Adrenal gland (tissue), 19 donors: ENCODE measurements at places on chromosomes 7 and 10.
A peak's percentile ranks its signal among the peaks of the same experiment; 100 is the strongest.

- H3K27me3 ChIP-seq, result no peaks in the 10 kb centered on the region
- H3K4me1 ChIP-seq, result no peaks in the 10 kb centered on the region
- H3K36me3 ChIP-seq, result no peaks in the 10 kb centered on the region
- DNase-seq, result peak; percentile 39
These were observed 157.8 kb downstream of the SNX10 start for GRCh38 chr7:26449175-26450165.

GRCh38 chr10:5105626-5106025, 11.4 kb downstream of the AKR1C3 start:
- no peak overlapping the region for H3K27ac ChIP-seq
- H3K27me3 ChIP-seq, result no peaks in the 10 kb centered on the region
- no peaks in the 10 kb centered on the region for H3K4me1 ChIP-seq
- peak; percentile 66 for DNase-seq
- H3K4me3 ChIP-seq, result no peak overlapping the region

DNA sequence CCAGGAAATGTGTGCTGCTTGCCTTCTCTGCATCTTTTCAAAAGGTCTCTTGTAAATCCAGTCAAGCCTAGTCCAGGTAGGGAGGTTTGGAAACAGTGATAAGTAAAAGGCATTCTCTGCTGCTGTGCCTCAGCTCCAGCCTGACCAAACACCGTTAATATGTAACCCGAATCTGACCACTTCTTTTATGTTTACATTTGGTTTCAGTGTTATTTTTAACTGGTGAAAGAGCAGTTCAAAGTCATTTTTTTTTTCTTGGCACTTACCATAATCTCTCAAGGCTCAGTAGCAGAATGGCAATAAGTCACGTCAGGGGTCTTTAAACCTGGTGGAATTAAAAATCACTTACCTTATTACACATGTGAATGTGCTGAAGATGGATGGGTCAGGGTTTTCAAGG, 216.8 kb downstream of the PTEN start:
- no peak overlapping the region for H3K4me3 ChIP-seq
- no peaks in the 10 kb centered on the region for H3K36me3 ChIP-seq
- no peaks in the 10 kb centered on the region for H3K4me1 ChIP-seq
- no peak overlapping the region for H3K27ac ChIP-seq
- DNase-seq, result no peak

DNA sequence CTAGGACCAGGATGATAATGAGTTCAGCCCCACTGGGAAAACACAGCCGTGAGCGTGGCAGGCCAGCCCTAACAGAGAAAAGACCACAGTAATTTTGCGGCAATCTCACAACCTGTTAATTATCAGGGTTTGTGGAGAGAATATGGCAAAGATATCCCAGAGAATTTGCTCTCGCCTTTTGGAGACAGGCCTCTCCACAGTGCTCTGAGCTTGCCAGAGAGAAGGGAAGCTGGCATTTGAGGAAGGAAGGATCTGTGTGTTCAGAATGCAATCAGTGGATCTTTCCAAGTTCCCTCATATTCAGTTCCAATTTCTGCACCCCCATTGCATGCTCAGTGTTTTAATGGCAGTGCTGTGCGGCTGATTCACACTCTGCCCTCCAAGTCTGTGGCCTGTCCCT, 60.2 kb downstream of the PLPP4 start:
- H3K4me3 ChIP-seq, result no peak overlapping the region
- H3K27ac ChIP-seq, result no peak overlapping the region
- DNase-seq, result no peak
- H3K4me1 ChIP-seq, result no peaks in the 10 kb centered on the region
- no peaks in the 10 kb centered on the region for H3K36me3 ChIP-seq

DNA sequence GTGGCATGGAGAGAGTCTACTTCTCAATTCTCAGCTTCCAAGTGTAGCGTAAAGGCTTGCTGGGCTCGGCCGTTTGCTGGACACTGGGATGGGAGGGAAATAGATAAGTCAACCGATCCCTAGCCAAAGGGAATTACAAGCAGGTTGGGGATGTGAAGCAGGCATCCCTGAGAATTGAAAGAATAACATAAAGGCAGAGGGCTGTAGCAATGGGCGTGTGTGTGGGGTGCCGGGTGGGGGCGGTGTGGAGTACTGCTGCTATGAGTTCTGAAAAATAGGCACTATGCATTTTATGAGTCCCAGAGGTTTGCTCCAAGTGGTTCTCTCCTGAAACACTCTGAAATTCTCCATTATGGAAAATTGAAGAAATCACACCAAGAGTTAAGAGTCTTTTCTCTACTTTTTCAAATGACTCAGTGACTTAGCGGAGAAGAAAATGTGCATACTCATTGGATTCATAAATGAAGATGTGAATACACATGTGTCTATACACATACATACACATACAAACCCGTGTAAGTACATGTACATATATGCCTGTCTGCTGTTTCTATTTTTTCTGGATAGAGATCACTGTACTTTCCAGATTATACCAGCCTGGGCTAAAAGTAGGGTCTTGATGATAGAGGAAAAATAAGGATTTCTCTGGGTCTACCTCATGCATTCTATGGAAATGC, 65.4 kb downstream of the ADRA2A start:
- H3K27ac ChIP-seq, result no peak overlapping the region
- no peaks in the 10 kb centered on the region for H3K4me1 ChIP-seq
- H3K36me3 ChIP-seq, result no peaks in the 10 kb centered on the region
- no peak overlapping the region for H3K4me3 ChIP-seq
- DNase-seq, result no peak

- H3K4me3 ChIP-seq, result peak overlapping the region; percentile 83
- no peaks in the 10 kb centered on the region for H3K27me3 ChIP-seq
- no peaks in the 10 kb centered on the region for H3K36me3 ChIP-seq
- H3K27ac ChIP-seq, result peak overlapping the region; percentile 98
- DNase-seq, result peak; percentile 58
These were observed 500 bp downstream of the CUL1 start for GRCh38 chr7:148699024-148699781.

- DNase-seq, result no peak
- H3K4me3 ChIP-seq, result no peak overlapping the region
- H3K27ac ChIP-seq, result no peak overlapping the region
- no peaks in the 10 kb centered on the region for H3K36me3 ChIP-seq
- H3K27me3 ChIP-seq, result no peaks in the 10 kb centered on the region
These were observed 87.2 kb downstream of the TWIST1 start for GRCh38 chr7:19030281-19030680.

GRCh38 chr10:4825868-4826791, at the start of gene AKR1E2:
TSS of gene AKR1E2 (plus strand) at chr10:4826207. CDS start at chr10:4826325, 118 bp downstream.
- H3K27me3 ChIP-seq, result no peaks in the 10 kb centered on the region
- H3K4me1 ChIP-seq, result no peaks in the 10 kb centered on the region
- H3K36me3 ChIP-seq, result no peaks in the 10 kb centered on the region
- peak; percentile 96 for DNase-seq
- H3K4me3 ChIP-seq, result no peak within 1 kb of the TSS

DNA sequence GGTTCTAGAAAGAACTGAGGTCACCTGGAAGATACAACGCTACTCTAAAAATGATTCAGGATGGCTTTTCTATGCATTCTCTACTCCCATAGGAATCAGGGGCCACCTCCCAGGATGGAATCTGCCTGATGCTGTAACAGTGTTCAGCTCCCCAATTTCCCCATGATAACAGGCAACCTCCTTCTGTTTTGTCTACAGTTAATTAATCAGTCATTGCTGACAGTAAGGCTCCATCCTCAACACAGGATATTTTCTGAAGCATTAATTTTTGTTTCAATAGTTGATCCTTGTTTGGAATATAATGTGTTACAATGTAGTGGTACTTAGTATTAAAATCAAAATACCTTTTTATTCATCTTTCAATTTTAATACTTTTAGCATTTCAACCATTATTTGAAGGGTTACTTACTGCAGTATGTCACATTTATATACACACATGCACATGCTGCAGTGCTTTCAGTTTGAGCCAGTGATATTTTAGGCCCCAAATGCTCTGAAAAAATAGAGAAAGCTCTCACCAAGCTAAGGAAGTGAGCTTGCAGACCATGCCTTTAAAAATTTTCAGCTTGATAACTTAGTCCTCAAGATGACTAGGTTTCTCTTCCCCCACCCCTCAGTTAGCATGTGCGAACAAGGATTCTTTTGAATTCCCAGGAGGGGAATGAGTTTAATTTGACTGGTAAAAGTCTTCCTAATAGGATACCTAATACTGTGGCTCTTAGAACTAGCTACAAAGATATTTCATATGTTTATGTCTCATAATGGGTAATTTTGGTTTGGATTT, 592 bp upstream of the PIK3CG start:
- peaks cover 4% of the 10 kb centered on the region for H3K4me1 ChIP-seq
- H3K4me3 ChIP-seq, result no peak overlapping the region
- H3K27me3 ChIP-seq, result no peaks in the 10 kb centered on the region
